ENCODE measurements at places on chromosomes 7 and 10. TPM values are rescaled to one million over a fixed set of nuclear protein-coding genes. Genes with fewer than 3 reads are reported as not detected.

The ARHGAP21 gene
- total RNA-seq = 59.0 TPM

The FAM24B gene
- 4.5 TPM for total RNA-seq

The HOXA5 gene
- 30.6 TPM for total RNA-seq

The SCIN gene
- total RNA-seq = not detected

Data from bronchus fibroblast of lung (primary cell).